ENCODE measurements at places on chromosomes 7 and 10.

DNA sequence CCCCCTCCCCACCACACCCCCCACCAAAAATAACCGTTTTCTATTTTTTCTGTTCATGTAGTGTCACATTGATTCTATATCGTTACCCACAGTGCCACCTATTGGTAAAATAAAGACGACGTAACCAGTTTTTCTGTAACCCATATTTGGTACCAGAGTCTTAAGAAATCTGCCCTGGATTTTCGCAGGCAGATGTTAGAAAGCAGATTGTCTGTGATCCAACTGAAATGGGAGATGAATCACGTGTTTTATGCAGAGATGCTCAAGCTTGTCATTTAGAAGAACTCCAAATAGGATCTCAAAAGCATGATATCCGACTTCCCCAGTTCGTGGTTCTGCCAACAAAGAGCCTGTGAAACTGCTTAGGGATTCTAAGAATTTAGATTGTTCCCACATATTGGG is 261.1 kb upstream of the CSTF2T start:
- DNase-seq, result no peak

GRCh38 chr7:108824840-108825580 is 255.3 kb downstream of the DNAJB9 start:
- DNase-seq, result no peak

GRCh38 chr10:48934672-48935501 is 4.8 kb downstream of the LRRC18 start:
- no peak for DNase-seq

DNA sequence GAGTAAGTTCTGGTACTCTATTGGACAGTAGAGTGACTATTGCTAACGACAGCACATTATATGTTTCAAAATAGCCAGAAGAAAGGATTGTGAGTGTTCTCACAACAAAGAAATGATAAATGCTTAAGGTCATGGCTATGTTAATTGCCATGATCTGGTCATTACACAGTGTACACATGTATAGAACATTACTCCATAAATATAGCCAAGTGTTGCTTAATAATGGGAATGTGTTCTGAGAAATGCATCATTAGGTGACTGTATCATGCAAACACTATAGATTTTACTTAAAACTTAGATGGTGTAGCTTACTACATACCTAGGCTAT is 19.6 kb downstream of the EPC1 start:
- DNase-seq, result no peak

GRCh38 chr10:92829786-92830377 is 18.4 kb upstream of the EXOC6 start:
- DNase-seq, result no peak

GRCh38 chr7:92304406-92304893 is 58.7 kb downstream of the ANKIB1 start:
- DNase-seq, result no peak

DNA sequence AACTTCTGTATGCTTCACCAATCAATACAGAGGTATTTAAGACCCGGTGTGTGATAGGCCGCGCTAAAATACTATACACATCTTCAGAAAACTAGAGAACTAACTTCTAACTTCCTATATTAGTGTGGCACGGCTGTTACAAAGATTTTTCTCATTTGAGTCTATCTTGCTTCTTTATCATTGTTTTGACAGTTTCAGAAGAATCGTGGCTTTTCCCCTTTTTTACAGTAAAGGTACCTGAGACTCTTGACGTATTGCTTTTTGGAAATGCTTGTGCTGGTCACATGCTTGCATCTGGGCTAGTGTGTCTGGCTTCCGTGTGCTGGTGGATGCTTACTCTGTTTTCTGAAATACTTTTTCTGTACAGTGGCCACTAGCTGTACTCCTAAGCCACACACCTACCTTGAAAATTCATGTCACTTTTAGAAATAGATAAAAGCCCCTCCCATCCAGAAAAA is 12.7 kb downstream of the IKZF1 start:
- no peak for DNase-seq

- DNase-seq, result no peak
Measured at GRCh38 chr10:50908366-50908765, 22.9 kb upstream of the A1CF start.

GRCh38 chr10:129935102-129935866 is 28.8 kb downstream of the EBF3 start:
- DNase-seq, result no peak

GRCh38 chr10:47241256-47241655 is 58.7 kb upstream of the GDF10 start:
- DNase-seq, result no peak

DNA sequence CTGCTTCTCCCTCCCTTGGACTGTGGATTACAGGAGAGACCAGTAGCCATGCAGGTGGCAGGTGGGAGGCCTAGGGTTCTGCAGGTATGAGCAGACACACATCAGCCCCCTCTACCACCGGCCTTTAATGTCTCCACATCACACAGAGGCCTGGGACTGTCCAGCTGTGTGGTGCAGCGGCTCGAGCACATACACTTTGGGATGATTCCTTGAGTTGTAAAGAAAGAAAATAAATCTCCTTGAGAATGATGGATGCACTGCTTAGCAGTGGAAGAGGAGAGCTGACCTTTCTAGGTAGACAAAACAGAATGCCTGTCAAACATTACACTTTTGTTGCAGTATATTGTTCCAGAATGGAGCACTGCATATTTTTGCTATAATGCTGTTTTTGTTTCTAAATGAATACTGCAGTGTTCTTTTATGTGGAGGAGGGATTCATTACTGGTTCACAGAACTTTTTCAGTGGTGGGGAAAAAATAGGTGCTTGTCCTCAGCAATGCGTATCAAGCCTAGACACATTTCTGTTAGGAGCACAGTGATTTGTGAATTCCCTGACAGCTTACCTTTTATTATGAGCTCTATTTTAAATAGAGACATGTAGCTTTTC is 66.0 kb downstream of the PTPRE start:
- no peak for DNase-seq

- DNase-seq, result no peak
Measured at GRCh38 chr7:90384433-90384832, 18.8 kb upstream of the CLDN12 start.

DNA sequence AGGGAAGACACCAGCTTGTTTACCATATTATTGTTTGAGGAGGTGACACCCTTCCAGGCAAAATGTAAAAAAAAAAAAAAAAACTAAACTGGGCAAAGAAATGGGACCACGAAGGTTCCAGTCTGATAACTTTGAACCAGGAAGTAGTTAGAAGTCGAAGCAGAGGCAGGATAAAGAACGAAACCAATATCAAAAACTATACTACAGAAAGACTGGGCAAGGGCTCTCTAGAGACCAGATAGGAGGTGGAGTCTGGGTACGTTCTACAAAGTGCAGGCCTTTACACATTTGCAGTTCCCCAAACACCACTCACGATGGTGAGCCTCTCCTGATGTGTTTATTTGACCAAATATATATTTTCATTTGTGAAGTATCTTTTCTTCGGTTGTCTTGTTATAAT is 125.7 kb upstream of the CDK1 start:
- no peak for DNase-seq

DNA sequence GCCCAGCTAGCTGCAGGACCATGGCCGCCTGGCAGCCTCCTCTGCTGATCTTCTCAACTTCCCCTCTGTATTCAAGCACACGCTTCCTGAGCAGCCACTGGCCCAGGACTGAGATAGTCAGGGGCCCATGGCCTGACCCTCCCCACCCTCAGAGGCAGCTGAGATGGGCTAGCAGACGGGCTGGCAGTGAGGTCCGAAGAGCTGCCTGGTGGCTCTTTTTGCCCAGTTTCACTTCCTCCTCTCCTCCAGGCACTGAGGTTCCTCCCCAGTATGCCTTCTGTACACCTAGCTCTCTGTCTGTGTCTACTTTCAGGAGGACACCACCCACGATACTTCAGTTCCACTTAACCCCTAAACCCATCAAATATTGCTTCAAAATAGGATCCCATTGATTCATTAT is 395.6 kb downstream of the TNS3 start:
- no peak for DNase-seq

- no peak for DNase-seq
Measured at GRCh38 chr7:92898798-92899197, 62.4 kb upstream of the CDK6 start.

- DNase-seq, result no peak
Measured at GRCh38 chr10:68471063-68471585, 649 bp downstream of the DNA2 start.

DNA sequence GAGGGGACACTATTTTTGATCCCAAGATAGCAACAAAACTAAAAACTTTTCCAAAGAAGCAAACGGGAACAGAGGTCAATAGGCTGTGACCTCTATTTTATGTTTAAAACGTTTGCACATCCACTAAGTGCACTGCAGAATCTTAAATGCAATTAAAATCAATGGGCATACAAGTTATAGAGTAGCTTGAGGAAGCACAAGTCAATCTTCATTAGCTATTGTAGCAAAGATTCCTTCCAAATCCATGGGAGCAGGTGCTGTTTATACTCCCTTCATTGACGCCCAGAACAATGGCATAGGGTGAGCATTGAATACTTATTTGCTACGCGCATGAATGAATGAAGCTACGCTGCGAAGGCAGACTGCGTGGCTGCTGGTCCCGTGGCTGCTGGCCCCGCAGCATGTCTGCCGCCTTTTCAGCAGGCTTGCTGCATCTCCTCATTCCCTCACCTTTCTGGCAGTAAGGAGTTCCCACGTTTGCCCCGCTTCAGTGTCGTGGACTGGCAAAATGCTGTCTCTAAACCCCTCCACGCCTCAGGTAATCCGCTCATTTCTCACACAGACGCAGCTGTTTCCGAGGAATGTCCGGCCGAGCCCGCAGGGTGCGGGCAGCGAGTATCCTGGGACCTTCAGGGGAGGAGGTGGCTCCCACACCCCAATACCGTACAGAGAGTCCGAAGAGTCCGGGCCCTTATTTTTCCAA is 754 bp upstream of the PHYHIPL start:
- DNase-seq, result peak; percentile 47

DNA sequence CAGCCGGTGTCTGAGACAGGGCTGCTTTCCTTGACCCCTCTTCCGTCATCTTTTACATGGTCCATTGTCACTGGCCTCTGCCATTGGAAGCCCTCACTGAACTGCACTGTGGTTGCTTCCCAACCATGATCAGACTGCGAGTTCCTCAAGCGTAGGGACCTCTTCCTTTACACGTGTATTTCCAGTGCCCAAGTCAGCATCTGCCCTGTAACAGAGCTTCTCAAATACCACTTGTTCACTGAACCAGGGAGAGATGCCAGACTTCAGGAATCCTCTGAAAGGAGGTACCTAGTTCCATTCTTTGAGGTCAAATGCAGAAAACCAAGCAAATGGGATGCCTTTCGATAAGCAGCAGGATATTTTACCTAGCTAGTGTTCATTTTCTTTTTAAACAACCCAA is 145.1 kb downstream of the NRP1 start:
- DNase-seq, result no peak

DNA sequence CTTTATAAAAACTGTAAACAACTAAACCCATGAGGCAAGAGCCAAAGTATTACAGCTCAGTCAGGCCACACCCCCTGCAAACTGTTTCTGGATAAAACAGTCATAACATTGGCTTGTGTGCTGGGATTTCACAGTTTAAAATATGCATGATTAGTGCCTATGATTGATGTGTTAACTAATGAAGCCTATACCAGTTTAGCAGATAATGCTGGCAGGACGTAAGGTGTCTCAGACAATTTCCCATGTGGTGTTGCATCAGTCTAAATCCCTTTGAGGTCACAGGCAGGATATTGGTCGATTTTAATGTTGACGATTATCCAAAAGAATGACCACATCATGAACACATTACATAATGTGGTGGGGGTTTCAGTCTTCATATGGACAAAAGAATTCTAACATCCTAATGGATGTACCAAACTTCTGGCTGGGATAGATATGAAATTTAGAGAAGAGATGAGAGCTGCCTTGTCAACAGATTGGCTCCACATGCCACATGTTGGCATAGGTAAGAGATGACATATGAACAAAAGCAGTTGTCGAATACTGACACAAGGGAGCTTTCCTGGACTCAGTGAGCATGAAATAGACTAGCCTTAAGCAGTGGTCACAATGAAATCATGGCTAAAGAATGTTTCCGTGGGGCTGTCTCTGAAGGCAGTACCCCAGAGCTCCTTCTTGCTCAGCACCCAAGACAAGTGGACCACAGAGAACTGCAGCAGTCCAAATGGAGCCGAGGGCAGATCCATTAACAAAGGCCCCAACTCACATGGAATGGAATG is 445.6 kb downstream of the GFRA1 start:
- peak; percentile 33 for DNase-seq

DNA sequence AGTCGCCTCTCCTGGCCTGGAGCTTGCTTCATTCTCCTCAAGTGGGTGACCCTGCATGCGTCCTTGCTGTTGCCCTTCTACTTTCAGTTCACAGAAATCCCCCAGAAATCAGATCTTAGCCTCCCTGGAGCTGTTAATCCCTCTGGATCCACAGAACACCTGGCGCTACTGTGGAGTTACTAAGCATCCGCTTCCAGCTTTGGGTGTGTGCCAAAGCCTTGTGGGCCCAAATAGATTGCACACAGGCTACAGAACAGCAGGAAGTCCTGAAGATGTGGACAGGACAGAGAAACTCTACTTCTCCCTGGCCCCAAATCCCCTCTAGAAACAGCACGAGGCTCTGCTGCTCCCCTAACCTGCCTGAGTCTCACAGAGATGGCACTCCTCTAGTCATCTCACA is 36.6 kb upstream of the PDLIM1 start:
- DNase-seq, result peak; percentile 33

DNA sequence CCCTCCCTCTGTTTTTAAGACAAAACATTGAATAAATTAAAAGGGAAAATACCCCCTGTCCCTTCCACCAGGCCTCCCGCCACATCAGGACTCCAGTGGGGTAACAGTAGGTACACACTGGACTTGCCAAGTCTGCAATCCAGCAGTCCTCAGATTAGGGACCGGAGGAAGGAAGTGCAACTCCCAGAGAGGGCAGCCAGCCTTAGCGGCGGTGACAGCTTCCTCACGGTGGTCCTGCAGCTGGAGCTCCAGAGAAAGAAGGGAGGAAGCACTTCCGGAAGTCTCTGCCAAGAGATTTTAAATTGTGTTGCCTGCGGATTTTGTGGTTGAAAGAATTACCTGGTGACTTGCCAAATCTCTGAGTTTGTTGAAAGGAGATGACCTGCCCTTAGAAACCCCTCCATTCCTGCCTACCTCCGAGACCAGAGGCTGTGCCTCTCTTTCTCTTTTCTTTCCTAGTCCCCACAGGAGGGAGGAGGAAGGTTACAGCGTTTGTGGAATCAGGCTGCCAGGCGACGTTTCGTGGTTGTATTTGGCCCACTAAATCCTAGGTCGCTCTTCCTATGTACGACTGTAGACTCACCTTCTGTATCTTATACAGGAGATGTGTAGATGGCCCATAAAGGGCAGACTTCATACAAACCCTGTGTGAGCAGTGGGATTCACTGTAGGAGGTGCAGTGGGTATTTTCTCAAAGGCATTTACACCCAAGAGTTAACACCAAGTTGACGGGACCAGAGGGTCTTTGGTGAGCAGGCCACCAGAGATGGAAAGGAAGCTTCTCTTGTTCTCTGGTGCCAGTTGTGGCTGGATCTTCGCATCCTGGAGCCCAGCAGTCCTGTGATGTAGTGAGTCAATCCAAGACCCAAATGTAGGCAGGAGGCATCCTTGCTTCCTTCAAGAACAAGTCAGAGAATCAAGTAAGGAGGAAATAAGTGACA is 77.9 kb downstream of the INSIG1 start:
- no peak for DNase-seq

Measured in posterior cingulate gyrus (tissue), 11 donors.